Posterior cingulate gyrus (tissue), 11 donors: ENCODE measurements at places on chromosomes 16 and 17.

- DNase-seq: no peak
These were observed 41.7 kb downstream of the PGS1 start for GRCh38 chr17:78419970-78420815.

DNA sequence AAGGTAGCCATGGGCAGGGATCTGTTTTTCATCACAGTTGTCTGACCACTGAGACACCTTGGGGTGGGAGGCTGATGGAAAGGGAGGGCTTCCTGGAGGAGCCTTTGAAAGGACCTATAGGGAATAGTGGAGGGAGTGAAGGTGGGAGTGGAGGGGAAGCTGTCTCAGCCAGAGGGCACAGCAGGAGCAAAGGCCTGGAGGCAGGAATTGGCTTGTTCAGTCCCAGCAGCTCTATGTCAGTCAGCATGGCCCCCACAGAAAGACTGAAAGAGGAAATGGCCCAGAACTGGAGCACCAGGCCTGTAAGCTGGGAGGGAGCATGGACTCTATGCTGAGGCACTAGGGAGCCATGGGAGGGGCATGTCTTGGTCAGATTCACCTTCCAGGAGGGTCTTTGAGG, 12.8 kb upstream of the CBFB start:
- peak; percentile 6 for DNase-seq

DNA sequence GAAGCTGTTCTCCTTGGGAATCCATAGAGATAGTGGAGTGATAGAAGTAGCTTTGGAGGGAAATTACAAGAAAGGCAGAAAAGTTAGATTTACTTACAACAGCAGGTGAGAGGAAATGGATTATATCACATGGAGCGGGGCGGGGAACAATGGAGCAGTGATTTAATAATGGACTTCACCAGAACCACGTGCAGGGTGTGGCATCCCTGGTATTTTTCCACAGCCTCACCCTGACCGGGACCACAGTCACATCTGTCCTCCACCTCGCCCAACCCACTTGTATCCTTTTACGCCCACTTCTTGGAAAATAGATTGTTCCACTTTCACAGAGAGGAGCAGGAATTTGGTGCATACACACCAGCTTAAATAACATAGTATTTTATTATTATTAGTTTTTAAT, 15.9 kb upstream of the CYB5B start:
- no peak for DNase-seq

GRCh38 chr17:45164734-45165269, 3.1 kb downstream of the HEXIM2 start:
- no peak for DNase-seq

- peak; percentile 53 for DNase-seq
These were observed 63.5 kb upstream of the LGALS9 start for GRCh38 chr17:27567563-27567859.

DNA sequence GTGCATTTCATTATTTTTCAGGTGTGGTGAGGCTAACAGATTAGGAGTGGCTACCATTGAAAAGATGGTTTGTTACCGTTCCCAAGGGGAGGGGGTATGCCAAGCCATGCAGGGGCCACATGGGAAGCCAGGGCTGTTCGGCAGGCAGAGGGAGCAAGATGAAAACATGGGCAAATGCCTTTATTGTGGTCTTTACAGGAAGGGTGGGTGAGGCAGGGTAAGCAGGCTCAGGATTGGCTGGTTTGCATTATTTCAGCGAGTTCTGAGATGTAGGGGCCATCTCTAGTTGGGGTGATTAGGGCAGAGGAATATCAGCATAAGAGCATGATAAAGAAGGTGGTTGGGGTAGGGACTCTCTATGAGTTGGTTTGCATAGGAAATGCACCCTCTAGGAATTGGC, 117.6 kb downstream of the CCT6B start:
- DNase-seq: no peak

- no peak for DNase-seq
These were observed 17.0 kb downstream of the PIK3R5 start for GRCh38 chr17:8948462-8948861.

GRCh38 chr17:28144019-28144418, 101.5 kb downstream of the NLK start:
- no peak for DNase-seq

- DNase-seq: no peak
These were observed 41.6 kb downstream of the AHSP start for GRCh38 chr16:31569360-31569717.

- no peak for DNase-seq
These were observed 9.9 kb downstream of the SLC5A11 start for GRCh38 chr16:24855678-24856077.

DNA sequence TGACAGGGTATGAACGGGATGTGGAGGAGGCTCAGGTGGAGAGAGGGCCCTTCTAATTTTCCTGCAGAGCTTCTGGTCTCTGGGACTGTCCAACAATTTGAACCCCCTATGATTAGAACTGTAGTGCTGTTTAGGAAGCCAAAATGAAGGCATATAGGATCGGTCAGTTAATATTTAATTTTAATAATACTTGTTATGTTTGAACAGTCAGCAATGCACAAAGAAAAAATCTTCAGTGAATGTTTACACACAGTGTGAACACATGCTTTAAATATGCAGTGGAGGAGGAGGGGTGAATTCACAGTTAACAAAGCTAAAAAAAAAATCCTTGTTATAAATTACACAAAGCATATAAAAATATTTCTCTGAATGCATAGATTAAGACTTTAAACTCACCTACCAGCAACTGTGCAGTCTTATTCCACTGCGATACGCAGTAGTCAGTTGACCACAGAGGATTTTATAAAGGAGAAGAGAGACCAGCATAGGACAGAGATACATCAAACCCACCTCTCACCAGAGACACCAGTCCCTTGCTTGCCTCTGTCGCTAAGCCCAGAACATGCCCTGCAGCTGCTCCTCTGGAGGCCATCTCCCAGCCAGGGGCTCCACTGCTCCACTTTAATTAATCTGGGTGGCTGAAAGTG, 14.6 kb downstream of the ANKRD40 start:
- no peak for DNase-seq

GRCh38 chr16:82936941-82937551, 310.3 kb downstream of the CDH13 start:
- no peak for DNase-seq

DNA sequence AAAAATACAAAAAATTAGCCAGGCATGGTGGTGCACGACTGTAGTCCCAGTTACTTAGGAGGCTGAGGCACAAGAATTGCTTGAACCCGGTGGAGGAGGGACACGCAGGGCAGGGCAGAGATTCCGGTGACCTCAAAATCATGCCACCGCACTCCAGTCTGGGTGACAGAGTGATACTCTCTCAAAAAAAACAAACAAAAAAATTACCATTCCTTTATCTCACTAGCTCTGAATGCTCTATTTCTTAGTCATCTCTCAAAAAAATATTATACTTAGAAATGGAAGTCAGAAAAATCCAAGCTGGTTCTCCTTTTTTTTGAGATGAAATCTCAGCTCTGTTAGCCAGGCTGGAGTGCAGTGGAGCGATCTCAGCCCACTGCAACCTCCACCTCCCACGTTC, 40.8 kb downstream of the SPOP start:
- no peak for DNase-seq

GRCh38 chr16:79415983-79416640, 184.4 kb downstream of the MAF start:
- DNase-seq: no peak

DNA sequence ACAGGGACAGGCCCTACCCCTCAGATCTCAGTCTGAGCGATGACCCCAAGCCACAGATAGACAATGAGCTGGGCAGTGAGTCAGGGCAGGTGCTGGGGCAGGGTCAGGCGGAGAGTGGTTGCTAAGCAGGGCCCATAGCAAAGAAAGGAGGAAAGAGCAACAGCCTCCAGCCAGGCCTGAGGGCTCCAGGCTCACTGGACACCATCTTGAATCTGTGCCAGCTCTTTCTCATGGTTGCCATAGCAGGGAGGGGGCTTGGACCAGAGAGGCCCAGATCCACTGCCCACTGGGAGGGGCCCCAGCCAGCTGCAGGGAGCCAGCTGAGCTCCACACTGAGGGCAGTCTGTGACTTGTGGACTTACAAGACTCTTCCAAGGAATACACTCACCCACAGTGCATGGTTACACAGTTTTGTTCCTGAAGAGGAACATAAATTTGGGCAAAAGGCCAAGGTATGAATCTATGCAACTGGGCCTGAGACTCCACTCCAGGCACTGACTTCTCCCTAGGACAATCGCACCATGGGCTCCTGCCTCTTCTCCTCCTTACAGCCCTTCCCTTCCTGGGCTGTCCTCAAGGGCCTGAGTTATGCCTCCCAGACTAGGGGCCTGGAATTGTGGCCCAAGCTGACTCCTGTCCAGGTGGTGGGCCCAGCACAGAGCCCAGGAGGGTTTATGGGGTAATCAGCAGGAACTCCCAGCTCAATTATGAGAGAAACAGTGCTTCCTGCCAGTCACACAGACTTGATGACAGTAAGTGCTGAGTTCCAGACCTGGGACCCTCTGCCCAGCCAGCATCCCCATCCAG, 59.9 kb downstream of the BEAN1 start:
- DNase-seq: no peak

DNA sequence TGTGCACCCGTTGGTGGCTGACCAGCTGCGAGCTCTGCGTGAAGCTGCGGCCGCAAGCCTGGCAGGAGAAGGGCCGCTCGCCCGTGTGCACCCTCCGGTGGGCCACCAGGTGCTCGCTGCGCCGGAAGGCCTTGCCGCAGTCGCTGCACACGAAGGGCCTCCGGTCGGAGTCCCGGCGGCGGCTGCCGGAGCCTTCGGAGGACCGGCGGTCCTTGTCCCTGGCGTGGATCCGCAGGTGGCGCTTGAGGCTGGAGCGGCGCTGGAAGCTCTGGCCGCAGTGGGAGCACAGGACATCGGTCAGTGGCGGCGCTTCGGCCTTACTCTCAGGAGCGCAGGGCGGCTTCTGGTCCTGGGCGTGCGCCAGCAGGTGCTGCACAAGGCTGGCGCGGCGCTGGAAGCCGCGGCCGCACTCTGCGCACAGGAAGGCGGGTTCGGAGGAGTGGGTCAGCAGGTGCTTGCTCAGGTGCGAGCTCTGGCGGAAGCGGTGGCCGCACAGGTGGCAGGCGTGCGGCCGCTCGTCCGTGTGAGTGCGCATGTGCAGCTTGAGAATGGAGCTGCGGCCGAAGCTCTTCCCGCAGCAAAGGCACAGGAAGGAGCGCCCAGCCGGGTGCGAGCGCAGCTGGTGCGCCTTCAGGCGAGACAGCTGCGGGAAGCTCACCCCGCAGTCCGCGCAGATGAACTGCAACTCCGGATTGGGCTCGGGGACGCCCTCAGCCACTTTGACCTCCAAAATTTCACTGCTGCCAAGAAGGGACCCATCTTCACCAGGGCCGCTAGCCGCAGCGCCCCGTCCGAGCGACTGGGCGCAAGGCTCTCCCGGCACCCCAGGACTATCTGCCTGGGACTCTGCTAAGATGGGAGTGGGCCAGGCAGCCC, 9.1 kb downstream of the ZSCAN10 start:
- DNase-seq: no peak

DNA sequence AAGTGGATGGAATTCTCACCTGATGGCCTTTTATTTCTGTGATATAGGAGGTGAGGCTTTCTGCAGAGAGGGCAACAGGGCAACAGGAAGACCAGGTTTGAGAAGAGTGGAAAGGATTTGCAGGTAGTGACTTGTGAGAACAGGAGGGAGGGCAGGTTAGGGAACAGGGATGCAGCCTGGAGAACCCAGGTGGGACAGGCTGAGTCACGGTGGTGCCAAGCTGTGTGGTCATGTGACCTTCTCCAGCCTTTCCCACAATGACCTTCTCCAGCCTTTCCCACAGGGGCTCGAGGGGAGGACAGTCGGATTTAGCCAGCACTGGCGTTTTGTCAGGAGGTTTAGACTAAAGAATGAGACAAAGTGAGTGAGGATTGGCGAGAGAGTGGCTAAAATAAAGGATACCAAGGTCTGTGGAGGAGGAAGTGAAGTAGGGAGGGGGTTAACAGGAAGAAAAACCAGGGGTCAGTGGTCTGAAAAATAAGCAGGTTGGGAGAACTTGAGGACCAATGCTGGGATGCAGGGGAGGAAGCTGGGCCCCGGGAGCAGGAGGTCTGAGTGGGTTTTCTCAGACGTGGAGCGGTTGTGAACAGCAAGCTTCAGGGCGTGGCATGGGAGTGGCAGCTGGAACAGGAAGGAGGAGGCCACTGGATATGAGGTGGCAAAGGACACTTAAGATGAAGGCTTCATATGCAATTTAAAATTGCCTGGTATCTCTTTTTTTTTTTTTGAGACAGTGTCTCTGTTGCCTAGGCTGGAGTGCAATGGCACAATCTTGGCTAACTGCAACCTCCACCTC, 37.7 kb downstream of the DNAH2 start:
- DNase-seq: no peak

DNA sequence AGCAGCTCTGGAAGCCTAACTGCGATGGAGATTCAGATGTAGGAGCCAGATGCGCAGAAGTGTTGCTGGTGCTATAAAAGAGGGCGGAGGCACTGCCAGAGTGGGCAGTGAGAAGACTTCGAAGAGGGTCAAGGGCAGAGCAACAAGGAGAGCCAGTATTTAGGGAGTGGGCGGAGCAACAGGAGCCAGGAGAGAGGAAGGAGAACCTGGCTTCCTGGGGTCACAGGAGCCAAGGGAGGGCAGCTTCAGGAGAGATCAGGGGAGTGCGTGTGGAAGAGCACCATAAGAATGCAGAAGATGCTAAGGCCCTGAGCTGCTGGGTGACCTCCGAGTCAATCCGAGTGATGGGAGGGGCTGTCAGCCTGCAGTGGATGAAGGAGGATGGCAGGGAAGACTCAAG, 14.4 kb upstream of the MRPS23 start:
- no peak for DNase-seq

DNA sequence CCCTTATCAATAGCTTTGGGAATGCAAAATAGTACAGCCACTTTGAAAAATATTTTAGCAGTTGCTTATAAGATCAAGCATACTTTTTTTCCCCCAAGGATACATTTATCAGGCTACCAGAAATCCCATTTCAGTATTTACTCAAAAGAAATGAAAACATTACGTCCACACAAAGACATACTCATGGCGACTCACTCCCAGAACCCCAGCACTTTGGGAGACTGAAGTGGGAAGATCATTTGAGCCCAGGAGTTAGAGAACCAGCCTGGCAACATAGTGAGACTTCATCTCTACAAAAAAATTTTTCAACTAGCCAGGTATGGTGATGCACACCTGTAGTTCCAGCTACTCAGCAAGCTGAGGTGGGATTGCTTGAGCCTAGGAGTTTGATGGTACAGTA, 5.9 kb downstream of the SKA2 start:
- DNase-seq: no peak

GRCh38 chr17:64291268-64291851, 28.3 kb upstream of the TEX2 start:
- no peak for DNase-seq

GRCh38 chr16:82236415-82236814, 66.4 kb upstream of the MPHOSPH6 start:
- no peak for DNase-seq

GRCh38 chr17:49616086-49616485, 40.4 kb downstream of the NXPH3 start:
- DNase-seq: no peak
